Transverse colon (tissue), 4 donors: ENCODE measurements at places on chromosomes 12 and 14.
A peak's percentile ranks its signal among the peaks of the same experiment; 100 is the strongest.

DNA sequence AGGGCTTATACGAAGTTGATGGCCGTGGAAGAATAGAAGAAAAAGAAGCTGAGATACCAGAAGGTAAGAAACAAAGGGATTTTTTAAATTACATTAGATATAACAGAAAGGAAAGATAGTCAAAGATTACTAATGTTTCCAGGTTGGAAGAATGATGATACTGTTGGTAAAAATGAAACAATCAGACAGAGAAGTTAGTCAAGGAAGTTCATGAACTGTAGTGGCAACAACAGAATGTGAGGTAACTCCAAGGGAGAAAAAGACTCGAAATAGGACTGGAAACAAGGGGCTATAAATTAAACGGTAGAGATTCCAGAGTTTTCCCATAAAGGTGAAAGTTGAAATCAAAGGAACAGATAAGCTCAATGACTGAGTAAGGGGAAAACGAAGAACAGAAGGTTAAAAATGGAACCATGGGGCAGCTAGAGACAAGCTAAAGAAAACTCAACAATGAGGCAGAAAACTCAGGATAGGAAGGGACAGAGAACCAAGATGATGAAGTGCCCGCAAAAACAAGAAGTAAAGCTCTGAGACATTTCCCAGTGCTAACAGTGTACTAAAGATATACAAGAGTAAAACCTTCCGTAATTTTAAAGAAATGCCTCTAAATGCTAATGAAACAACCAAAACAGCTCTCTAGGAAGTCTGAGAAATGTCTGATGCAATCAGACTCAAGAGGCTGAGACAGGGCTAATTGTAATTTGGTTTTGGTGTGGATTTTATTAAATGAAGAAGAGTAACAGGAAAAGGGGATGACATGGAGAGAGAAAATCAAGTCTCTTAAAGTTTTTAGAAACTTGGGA lies 70.0 kb downstream of the PPP2R5E start:
- no peak for DNase-seq
- no peak overlapping the region for H3K4me3 ChIP-seq
- no peaks in the 10 kb centered on the region for H3K27me3 ChIP-seq
- peak overlapping the region; percentile 14 for H3K27ac ChIP-seq

- H3K27ac ChIP-seq: no peak overlapping the region
- no peak for DNase-seq
- H3K4me1 ChIP-seq: no peaks in the 10 kb centered on the region
- H3K36me3 ChIP-seq: no peaks in the 10 kb centered on the region
Measured at GRCh38 chr14:74480046-74480445, 13.1 kb downstream of the NPC2 start.

GRCh38 chr14:67133595-67134441 lies 55.4 kb upstream of the GARIN2 start:
- no peaks in the 10 kb centered on the region for H3K36me3 ChIP-seq
- no peaks in the 10 kb centered on the region for H3K27me3 ChIP-seq
- DNase-seq: no peak
- no peak overlapping the region for H3K4me3 ChIP-seq
- no peak overlapping the region for H3K27ac ChIP-seq

DNA sequence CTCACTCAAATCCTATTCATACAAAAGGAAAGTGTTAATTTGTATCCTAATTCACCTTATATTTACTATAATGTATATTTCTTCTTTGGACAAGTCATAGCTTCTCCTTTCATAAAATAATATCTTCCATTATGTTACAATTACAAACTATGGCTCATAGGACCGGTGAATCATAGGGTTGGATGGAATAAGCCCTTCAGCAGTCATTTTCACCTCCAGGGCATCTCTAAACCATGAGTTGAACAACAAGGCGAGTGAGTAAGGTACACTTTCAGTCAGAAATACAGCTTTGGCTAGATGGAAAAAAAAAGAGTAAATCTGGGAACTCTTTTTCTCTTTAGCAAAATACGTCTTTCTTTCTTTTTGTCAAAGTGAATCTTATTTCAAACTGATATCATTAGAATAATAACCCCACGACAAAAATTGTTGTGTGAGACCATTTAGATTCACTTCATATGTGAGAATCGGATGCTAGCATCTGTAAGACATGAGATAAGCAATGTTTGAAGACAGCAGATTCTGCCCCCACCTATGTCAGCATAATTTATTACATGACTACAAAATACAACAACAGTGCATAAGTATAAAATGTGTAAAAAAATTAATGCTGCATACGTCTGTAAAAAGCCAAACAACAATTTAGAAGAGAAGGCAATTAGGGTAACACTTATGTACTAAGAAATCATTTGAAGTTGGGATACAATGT lies 184.4 kb upstream of the SLC38A2 start:
- H3K27me3 ChIP-seq: no peaks in the 10 kb centered on the region
- no peak overlapping the region for H3K4me3 ChIP-seq
- no peak for DNase-seq
- no peaks in the 10 kb centered on the region for H3K36me3 ChIP-seq
- H3K4me1 ChIP-seq: peaks cover 11% of the 10 kb centered on the region

DNA sequence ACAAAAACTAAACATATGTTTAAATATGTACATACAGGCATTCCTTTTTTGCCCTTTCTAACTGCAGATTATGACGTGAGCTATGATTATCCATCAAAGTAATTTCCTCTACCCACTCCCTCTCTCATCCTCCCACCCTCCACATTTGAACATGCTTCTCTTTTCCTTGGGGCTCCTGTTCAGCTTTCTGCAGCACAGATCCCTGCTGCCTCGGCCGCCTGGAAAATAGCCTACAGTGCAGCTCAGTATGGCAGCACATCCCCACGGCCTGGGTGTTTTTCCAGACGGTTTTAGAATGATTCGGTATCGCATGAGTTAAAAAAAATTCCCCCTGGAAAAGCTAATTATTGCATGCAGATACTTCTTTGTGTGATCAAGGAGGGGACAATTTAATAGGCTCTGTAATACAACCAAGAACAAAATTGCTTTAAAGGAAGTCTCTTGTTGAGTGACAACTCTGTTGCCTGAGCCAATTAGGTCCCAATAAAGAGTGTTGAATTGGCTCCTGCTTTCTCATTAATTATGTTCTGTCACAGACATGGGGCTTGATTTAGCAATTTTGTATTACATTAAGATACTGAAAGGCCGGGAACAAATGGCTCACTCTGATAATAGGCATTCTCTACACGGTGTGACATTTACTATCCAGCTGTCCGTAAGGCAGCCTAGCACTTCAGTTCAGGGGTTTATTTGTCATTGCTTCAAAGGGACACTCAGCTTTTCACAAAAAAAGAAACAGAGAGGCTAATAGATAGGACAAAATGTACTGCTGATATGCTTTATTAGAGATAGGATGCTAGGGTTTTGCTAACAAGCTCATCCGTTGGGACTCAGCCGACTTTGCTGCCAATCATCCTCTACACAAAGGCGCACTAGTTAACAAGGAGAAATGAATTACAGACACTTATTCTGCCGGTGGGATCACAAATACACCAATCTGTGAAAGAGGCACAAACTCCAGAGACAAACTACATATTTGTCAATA lies 285.8 kb upstream of the G2E3 start:
- no peak overlapping the region for H3K4me3 ChIP-seq
- H3K27me3 ChIP-seq: no peaks in the 10 kb centered on the region
- H3K4me1 ChIP-seq: peaks cover 3% of the 10 kb centered on the region
- no peaks in the 10 kb centered on the region for H3K36me3 ChIP-seq
- H3K27ac ChIP-seq: no peak overlapping the region
- DNase-seq: no peak

GRCh38 chr14:100737526-100737925 lies 10.8 kb downstream of the DLK1 start:
- H3K4me1 ChIP-seq: no peaks in the 10 kb centered on the region
- H3K36me3 ChIP-seq: no peaks in the 10 kb centered on the region
- H3K27me3 ChIP-seq: no peaks in the 10 kb centered on the region
- no peak overlapping the region for H3K27ac ChIP-seq
- no peak for DNase-seq
- H3K4me3 ChIP-seq: no peak overlapping the region

DNA sequence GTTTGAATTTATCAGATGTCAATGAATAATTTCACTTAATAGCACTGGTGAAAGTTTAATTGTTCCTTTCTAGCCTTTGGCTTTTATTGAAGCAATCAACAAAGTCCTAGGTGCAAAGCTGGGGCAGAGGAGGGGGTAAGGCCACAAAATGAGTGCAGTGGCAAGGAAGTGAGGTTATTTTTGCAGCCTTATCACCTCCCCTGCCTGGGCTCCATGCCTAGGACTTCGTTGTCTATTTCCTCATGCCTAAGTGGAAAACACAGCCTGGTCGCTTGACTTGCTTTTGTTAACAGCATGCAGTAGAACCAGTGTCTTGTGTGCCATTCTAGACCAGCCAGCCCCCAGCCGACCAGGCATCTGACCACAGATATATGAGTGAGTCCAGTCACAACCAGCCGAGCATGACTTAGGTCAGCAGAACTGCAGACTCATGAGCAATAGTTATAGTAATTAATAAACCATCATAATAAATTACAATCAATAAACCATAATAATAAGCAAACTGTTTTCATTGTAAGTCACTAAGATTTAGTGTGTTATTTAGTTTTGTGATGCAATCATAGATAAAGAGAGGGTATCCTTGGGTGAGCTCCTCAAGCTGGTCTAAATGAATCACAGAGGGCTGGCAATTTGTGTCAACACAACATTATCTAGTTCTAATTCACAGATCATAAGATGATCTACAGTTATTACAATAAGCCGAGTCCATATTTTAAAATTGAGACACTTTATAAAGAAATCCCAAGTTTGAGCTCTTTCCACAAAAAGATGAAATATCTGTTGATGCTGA lies 156.8 kb downstream of the GLT1D1 start:
- H3K4me3 ChIP-seq: no peak overlapping the region
- no peaks in the 10 kb centered on the region for H3K27me3 ChIP-seq
- H3K27ac ChIP-seq: no peak overlapping the region
- no peaks in the 10 kb centered on the region for H3K4me1 ChIP-seq

GRCh38 chr14:68322940-68323620 lies 469.8 kb downstream of the ZFP36L1 start:
- H3K4me3 ChIP-seq: no peak overlapping the region
- H3K4me1 ChIP-seq: peaks cover 12% of the 10 kb centered on the region
- no peak for DNase-seq
